Activated naive CD4-positive, alpha-beta T cell treated with anti-CD3 and anti-CD28 coated beads, Interleukin-2, amount 50 U/mL, for 72 hours (primary cell): ENCODE measurements at places on chromosomes 3 and 15. TPM values are rescaled to one million over a fixed set of nuclear protein-coding genes. Genes with fewer than 3 reads are reported as not detected.
A peak's percentile ranks its signal among the peaks of the same experiment; 100 is the strongest.

DNA sequence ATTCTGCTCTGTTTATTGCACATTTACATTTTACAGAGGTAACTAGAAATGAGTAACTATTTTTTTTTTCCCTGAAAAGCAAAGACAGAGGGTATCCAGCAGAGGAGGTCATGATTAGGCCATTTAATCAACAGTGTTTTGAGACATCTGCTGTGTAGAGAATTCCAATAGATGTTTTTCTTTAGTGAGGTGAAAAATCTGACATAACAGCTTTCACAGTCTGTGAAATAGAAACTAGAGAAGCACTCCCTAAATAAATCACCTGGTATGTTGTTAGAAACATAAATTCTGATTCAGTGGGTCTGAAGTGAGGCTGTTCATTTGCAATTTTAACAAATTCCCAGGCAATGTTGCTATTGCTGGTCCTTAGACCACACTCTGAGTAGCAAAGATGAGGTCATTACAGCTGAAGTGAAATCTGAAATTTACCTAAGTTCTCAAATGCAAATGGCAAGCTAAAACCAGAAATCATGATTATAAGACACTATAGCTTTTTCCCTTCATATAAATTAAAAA lies 329.2 kb upstream of the LRRC3B start:
- no peak for DNase-seq

HYAL1 gene
- total RNA-seq: 0.39 TPM

GRCh38 chr3:197499427-197499826 lies 56.3 kb downstream of the BDH1 start:
- no peak for DNase-seq

- no peak for DNase-seq
These were observed 458.1 kb downstream of the DIPK2A start for GRCh38 chr3:144429719-144430121.

- no peak for DNase-seq
These were observed 197.2 kb upstream of the VEPH1 start for GRCh38 chr3:157700405-157700804.

MESP1 gene
- 3.0 TPM for total RNA-seq

DNA sequence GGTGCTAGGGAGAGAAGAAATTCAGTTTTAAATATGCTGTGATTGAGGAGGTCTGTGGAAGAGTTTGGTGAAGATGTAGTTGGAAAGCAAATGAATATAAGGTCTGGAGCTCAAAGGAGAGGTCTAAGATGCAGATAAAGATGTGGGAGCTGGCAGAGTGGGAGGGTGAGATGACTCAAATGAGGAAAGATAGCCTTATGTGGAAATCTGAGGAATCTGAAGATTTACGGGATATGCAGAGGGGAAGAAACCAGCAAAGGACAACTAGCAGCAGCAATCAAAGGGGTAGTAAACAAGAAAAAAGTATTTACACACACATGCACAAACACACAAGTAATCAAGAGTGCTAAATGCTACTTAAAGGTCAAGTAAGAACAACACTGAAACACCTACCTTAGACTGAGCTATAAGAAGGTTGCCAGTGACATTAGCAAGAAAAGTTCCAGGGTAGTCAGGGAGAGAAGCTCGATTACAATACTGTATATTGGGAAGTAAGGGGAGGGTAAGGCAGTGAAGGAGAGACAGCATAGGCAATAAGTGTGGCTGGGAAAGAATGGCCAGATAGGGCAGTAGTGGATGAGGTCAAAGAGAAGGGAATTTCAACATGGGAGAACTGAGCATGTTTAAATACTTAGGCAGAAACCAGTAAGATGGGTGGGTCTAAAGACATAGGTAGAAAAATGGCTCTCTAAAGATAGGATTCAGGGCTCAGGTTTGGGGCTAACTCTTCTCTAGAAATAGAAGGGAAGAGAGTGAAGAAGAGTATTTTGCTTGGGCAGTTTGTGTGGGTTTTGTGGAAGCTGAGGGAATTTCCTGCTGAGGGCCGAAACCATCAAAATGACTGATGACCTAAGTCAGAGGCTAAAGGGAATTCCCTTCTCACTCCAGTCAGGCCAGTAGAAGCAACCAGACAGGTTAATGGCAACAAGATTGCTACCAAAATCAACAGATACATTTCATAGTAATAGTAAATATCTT lies 8.9 kb downstream of the CMTM6 start:
- DNase-seq: no peak

PRR20G gene
- total RNA-seq: not detected

DNA sequence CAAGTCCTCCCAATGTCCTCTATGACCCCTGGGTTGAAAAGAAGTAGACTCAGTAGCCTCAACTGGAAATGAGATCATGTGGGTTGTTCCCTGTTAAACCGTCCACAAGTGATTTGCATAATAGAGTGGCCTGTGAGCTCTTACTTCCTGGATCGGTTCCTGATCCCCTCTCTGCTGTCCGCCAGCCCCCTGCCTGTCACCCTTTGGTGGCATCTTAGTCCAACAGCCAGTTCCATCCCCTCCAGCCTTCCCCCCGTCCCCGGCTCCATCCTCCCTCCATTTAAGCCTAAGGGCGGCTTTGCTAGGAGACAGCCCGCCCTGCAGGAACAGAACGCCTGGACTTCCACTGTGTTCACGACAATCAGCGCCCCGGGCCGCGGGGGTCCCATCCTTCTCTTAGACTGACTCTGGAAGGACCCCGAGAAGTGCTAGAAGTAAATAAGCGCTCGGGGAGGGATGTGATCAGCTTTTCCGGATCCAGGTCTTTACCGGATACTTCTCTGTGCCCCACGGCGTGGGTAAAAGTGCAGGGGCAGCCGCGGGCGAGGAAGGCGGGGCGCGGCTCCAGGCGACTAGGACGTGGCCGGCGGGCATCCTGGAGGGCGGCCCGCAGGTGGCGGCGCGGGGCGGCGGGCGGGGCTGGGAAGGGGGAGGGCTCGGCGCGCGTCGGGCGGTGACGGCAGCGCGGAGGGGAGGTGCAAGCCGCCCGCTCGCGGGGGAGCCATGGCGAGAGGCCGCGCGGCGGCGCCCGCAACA lies 51.2 kb upstream of the ULK4 start:
- peak; percentile 76 for DNase-seq

DNA sequence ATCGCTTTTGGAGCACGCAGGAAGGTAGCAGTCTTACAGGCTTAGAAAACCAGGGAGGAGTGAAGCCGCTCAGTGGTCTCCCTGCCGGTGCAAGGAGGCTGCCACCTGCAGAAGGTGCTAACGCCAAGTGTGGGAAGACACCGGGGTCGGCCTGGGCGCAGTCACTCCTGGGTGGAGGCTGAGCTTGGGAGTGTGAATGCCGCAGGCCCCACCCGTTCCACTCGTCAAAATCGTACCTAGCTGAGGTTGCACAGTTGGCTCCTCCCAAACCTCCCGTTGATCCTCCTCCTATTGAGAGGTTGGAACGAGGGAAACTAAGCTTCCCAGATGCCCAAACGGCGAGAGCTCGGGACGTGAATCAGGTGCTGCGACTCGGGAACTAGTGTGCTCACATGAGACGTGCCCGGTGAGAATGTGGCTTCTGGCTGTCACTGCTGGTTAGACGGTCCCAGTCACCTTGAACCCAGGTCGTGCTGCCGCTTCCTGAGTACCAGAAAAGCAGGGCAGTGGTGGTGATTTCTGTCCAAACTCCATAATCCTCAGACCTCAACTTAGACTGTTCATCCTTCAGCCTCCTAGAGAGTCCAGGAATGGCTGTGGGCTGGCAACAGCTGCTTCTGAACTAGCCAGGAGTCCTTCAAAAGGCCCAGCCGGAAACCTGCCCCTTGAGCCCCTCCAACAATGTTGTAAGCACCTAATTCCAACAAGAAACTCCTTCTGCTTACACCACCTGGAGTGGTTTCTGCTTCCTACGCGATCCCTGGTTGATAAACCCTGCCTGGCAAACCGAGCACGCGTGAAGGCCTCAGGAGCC lies 156.0 kb downstream of the XXYLT1 start:
- DNase-seq: no peak

TEX55 gene
- not detected for total RNA-seq

DNA sequence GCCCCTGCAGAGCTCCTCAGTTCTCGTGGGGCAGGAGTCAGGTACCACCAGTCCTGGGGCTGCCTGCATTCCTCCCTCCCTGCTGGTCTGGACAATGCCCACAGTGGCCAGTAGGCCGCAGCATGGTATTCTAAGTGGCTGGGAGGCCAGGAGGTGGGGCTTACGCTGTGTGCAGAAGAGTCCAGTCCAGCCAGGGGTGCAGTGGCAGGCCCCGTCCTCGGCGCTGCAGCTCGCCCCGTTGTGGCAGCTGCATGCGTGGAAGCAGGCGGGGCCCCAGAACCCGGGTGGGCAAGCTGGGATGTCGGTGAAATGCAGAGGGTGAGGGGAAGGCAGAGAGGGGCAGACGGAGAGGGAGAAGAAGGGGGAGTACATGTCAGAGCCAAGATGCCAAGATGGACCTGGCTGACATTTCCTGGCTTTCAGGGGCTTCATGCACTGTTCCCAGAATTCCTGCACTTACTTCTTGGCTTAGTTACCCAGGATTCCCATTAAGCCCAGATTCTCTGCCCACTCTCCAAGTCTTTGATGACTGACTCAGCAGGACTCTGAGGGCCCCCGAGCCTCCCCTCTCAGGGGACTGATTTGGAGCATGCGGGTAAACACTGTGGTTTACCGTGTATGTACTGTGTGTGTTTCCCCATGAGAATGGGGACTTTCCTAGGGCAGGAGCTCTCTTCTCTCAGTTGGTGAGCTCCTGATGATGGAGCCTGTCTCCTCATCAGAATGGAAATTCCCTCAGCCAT lies 47.5 kb downstream of the RAB11A start:
- DNase-seq: peak; percentile 33

RPSA gene
- 2,574 TPM for total RNA-seq

DNA sequence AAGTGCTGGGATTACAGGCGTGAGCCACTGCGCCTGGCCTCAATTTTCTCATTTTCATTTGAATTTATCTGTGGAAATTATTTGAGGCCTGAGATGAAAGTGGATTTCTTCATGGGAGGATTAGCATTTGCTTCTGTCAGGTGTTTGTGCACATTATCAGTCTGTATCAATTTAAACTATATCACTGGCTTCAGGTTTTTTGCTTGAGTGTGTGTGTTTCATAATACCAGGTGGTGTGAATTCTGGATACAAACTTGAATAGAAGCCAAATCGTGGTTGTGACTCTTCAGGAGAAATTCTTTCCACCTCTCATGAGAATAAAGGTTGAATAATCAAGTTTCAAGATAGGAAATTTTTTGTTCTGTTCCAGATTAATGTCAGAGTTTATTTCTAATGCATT lies 56.4 kb downstream of the CGGBP1 start:
- no peak for DNase-seq

ACAD9 gene
- total RNA-seq: 74.2 TPM

LCMT2 gene
- 4.4 TPM for total RNA-seq

MESD gene
- 21.8 TPM for total RNA-seq

DNA sequence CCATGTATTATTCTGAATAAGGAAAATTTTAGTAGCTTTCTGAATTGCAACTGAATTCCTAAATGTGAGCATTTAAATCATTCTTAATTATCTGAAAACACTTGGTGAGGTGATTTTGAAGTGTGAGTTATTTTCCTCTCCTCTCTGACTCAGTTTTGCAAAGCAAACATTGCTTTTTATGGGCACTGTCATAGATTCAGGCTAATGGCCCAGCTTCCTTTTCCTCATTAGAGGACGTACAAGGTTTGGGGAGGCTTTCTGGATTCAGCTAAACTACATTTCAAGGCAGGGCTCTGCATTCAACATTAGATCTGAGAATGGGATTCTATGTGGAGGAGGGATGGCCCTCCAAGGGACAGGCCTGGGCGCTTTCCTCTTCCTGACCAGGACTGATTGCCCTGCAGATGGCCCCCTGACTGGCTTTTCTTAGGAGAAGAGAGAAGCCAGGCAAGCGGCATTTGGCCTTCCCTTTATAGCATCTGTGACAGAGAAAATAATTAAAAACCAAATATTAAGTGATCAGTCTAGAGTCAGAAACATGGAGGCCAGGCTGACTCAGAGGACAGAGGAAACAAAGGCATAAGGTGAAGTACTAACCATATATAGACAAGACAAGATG lies 53.0 kb upstream of the STXBP5L start:
- no peak for DNase-seq

- no peak for DNase-seq
These were observed 9.7 kb downstream of the TNFSF10 start for GRCh38 chr3:172513488-172513887.

- no peak for DNase-seq
These were observed 2.1 kb upstream of the SCAANT1 start for GRCh38 chr3:63914312-63914711.

- DNase-seq: no peak
These were observed 77.5 kb downstream of the RAD18 start for GRCh38 chr3:8885536-8886316.

DNA sequence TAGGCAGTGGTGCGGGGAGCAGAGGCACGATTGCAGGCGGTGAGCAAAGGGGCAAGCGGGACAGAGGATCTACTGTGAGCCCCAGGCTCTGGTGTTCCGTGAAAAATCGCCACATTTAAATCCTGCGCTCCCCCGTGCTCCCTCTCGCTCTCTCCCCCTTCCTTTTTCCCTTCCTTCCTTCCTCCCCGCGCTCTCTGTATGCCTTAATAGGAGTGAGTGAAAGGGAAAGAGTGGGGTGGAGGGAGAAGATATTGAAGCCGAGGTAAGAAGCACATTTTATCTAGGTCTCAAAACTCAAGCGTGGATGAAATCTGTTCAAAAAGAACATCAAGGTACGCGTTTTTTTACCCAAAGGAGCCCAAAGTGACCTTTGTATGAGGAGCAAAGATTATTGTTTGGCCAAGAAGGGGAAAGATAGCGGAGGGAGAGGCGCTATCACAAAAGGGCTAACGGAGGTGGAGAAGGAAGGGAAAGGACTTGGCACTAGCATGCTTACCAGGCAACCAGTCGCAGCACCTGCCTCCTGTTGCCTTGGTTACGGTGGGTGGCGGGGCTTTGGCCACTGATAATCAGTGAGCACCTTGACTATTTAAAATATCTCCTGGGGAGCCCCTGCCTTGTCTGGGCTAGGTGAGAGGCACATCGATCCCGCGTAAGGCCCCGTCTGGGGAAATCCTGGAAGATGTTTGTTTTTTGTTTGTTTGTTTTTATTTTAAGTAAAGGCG lies 14.9 kb upstream of the AEN start:
- no peak for DNase-seq

DNA sequence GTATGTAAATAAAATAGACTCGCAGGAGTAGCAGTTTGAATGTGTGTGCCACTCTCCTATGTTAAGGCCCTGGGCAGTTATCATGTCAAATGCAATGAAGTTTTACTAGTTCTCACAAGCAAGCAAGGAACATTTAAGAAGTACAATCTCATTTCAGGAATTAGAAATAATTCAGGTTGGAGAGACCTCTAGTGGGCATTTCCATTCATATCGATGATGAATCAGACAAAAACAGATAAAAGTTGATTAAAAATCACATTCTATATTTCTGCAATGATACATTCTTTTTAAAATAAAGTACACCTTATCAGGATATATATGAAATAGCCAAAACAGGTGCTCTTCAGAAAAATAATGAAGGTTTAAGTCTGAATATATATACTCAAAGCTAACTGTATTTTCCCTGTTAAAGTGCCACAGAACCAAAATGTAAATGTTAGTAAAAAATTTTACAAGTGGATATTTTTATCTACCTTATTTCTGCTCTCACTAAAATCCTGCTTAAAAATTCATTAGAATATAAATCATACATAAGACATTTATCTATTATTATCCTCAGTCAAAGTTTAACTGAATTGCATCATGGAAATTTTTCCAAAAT lies 492.4 kb upstream of the FRG2C start:
- no peak for DNase-seq
